Right atrium auricular region (tissue), 2 donors: ENCODE measurements at places on chromosomes 7 and 10. TPM values are rescaled to one million over a fixed set of nuclear protein-coding genes. Genes with fewer than 3 reads are reported as not detected.

Gene FFAR4
- total RNA-seq, result not detected

Gene GBX1
- total RNA-seq, result not detected

Gene MKRN1
- 67.2 TPM for total RNA-seq

Gene STRIP2
- total RNA-seq, result 11.3 TPM

DNA sequence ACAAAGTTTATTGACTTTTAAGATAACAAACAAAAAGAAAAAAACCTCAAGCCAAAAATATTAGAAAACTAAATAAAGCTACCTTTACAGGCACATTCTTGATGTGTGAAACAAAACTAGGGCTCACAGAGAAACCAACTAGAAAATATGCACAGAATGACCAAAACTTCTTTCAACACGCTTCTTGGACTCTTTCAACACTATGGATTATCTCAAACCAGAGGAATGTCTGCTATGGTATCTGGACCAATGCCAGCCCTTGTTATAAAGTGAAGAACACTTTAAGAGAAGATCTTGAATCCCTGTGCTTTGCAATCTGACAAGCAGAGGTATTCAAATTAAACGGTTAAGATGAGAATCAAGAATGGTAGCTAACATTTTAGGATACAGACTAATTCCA, 76.6 kb downstream of the DNAJC1 start:
- DNase-seq, result no peak

DNA sequence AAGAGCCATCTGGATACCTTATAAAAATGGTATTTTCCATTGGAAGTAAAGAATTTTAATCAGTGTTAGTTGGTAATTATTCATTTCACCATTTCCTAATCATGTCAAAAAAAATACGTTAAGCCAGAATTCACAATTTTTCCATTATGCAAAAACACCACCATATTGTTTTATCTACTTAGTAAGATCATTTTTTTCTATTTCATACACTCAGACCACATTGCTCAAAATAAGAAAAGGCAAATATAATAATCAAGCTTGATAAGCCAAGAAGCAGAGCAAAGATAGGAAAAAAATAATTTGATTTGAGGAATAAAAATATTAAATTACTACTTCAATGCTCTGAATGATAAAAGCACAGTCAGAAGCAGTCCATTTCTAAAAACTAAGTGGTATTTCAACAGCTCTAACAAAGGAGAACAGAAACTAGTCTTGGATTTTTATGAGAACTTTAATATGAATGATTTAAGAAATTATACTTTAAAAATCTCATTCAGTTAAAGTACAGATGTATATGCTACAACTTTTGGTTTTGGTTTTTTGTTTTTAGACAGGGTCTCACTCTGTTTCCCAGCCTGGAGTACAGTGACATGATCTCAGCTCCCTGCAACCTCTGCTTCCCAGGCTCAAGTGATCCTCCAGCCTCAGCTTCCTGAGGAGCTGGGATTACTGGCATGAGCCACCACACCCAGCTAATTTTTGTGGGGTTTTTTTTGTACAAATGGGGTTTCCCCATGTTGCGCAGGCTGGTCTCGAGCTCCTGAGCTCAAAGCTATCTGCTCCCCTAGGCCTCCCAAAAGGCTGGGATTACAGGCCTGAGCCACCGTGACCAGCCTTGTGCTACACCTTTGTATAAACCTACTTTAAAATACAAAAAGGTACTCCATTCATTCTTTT, 46.6 kb downstream of the LRRN3 start:
- DNase-seq, result no peak

GRCh38 chr7:133419041-133419440, 166.2 kb downstream of the EXOC4 start:
- DNase-seq, result no peak

DNA sequence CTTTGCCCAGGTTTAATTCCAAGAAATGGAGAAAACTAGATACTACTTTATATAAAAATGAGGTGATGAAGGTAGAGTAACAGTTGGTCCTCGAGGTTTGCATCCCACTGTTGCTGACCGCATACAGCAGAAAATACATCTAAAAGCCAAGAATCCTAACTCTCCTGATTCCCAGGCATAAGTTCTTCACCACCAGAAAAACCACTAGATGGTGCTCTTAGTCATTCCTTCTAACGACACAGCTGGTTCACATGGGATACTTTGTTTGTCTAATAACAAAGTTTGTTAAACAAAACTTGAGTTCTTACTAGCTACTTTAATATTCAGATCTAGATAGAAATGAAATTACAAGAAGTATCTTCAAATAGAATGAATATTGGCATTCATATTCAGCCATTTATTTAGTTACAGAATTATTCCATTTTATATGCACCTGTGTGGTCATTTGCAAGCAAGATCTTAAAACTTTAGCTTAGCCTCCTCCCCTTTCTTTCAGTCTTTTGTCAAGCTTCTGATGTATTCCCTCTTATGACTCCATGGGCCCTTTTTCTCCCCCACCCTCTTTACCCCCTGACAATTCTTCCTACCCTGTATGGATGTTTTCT, 54.1 kb upstream of the CYP26C1 start:
- DNase-seq, result no peak

DNA sequence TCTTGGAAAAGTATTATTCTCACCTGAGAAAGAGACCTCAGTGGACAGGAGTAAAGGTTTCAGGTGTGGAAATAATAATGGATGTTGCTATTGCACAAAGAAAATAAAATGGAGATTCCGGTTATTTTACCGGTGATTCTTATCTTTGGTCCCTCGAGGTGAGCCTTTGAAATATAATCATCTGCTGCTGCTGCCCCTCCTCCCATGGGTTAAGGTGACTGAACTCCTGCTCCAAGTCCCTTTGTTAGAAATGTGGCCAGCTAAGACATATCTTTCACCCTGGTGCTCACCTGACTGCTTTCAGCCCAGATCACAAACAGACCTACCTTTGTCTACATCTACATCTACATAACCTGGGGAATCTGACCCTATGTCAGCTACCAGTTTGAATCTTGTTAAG, 5.7 kb downstream of the CUBN start:
- no peak for DNase-seq

DNA sequence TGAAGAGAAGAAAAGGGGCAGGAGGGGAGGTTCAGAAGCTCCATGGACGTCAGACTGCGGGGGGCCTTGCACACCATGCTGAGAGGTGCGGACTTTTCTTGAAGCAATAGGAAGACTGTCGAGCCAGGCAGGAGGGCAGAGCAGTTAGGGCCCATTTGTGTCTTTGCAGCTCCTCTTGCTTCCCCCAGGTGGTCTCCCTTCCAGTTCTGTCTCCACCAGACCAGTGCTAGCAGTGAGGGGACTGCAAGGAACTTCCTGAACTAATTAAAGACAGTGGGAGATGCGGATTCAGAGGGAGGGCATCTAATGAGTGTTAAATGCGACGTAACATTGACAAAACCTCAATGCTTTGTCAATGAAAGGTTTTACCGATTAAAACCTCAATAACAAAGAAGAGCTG, 225.4 kb downstream of the USP6NL start:
- no peak for DNase-seq

GRCh38 chr7:48522692-48523091, 351.4 kb downstream of the ABCA13 start:
- DNase-seq, result no peak
